ENCODE measurements at places on chromosomes 2 and 18.

DNA sequence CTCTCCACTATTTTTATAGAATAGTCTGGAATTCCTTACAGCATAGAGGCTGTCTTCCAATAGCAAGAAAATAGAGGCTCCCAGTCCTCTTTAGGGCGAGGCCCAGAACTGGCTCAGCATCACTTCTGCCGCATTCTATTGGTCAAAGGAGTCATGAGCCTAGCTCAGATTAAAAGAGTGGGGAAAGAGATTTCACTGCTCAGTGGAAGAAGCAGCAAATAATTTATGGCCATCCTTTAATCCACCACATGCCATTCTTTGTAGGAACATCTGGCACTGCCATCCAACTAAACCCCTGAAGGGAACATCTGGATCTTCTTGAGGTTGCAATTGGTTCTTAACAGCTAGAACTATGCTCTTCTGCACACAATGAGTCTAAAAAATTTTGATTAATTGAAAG, 43.4 kb upstream of the NEUROD1 start:
- no peak for DNase-seq

GRCh38 chr2:85740193-85740592, 13.6 kb upstream of the ATOH8 start:
- DNase-seq: no peak

GRCh38 chr18:78871618-78872017, 108.0 kb upstream of the SALL3 start:
- DNase-seq: no peak

- DNase-seq: peak; percentile 81
Observed at GRCh38 chr2:65367524-65367923, 64.9 kb downstream of the SPRED2 start.

GRCh38 chr2:215756346-215756730, 257.0 kb downstream of the MREG start:
- no peak for DNase-seq

GRCh38 chr2:42010743-42011298, 37.0 kb upstream of the PKDCC start:
- no peak for DNase-seq

- peak; percentile 19 for DNase-seq
Observed at GRCh38 chr2:187215532-187216240, 232.4 kb downstream of the CALCRL start.

DNA sequence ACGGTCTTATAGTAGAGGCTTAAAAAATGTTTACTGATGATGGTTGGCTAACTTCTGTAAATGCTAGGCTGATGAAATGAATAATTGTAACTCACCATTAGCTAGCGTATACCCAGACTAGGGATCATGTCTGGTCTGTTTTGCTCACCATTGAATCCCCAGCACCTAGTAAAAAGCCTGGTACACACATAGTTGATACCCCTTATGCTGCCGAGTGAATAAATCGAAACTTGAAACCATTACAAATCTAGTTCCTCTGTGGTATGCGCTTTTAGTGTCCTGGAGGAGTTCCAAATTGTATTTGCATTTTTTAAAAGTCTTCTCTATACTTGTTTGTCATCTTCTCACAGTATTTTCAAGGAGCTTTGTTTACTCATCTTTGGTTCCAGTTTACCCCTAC, 1.3 kb downstream of the TAF1B start:
- peak; percentile 40 for DNase-seq

GRCh38 chr2:232228971-232229894, 149.3 kb upstream of the ALPP start:
- no peak for DNase-seq

DNA sequence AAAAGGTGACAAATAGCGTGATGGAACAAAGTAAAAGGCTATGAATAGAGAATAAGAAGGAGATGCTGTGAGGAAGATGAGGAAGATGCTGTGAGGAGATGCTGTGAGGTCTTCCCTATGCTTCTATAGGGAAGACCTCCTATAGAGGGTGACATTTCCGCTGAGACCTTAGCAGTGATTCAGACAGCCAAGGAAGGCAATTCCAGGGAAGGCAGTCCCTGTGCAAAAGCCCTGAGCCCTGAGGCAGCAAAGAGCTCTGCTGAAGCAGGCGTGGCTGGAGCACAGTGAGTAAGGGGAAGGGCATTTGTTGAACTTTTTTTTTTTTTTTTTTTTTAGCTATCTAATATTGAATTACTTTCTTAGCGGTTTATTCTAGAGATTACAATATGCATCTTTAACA, 142.7 kb upstream of the FOSL2 start:
- peak; percentile 31 for DNase-seq

DNA sequence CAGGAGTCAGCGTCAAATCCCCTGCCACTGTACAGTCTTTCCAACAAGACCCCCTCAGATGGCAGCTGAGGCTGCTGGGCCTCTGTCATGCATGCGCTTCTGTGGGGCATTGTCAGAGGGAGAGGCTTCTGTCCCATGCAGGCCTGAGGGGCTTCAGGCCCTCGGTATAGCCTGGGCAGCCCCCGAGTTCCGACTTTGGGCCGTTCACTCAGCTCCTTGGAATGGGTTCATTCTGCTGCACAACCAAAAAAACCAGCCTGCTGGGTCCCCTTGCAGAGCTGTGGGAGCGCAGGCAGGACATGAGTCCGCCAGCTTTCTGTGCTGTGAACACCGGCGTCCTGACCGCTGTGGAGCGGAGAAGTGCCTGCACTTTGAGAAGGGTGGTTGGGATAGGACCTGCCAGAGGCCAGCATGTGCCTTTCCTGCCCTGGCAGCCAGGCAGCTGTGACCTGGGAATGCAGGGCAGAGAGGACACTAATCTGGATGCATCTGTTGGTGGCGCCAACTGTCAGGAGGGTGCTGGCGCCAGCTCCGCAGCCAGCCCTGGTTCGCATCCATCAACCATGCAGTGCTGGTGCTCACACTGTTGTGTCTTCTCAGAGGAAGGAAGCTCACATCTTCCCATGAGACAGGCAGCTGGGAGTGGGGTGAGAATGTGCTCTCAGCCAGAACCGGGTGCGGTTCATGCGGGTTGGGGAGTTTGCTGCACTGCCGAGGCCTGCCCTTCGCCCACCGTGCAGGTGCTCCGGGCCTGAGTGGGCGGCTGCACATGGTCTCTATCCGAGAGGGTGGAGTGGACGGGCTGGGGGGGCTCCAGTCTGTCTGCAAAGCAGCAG, 14.3 kb downstream of the ARHGEF4 start:
- DNase-seq: no peak

DNA sequence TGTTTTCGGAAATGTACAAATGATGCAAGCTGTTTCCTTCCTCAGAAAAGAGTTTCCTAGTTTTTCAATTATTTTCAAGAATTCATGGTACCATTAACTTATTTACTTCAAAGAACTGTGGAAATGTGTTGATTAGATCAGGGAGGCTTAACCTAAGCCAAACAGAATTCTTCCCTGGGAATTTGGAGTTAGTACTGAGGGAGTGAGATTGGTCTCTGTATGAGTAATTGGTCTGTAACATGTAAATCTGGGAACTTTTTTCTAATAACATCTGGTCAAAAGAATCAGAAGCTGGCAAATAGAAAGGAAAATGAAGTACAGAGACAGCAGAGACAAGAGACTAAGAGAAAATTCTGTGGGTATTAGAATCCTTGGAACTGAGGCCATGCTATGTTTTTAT, 145.8 kb downstream of the BABAM2 start:
- DNase-seq: no peak

- DNase-seq: no peak
Observed at GRCh38 chr2:49122107-49122506, 32.2 kb downstream of the FSHR start.

GRCh38 chr2:23664066-23664788, 262.7 kb downstream of the ATAD2B start:
- DNase-seq: no peak

GRCh38 chr2:207243601-207244000, 77.9 kb upstream of the KLF7 start:
- no peak for DNase-seq

DNA sequence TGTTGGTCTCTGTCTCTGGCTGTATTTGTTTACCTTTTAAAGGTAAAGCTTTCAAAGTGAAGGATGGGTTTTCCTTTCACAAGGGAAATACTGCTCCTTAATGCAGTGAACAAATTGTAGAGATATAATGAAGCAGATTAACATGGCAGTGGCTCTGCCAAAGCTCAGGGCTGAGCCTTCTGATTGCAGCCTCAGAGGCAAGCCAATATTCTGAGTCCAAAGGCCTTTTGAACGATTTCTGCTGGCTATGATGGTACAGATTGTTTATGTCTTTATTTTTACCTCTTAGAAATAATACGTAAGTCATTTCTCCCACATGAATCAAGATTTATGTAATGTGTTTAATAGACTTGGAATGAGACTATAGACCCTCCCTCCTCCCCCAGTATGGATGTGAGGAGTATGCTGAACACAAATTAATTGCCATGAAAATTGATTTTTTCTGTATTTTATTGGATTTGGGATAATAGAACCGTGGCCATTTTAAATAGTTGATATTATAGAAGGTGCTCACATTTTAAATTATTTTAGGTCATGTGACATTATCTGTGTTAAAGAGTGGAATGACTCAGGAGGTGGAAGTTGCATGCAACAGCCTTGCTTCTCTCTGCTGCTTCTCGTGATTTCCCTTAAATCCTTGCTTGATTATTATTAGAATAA, 772 bp downstream of the SCN2A start:
- DNase-seq: no peak

- DNase-seq: no peak
Observed at GRCh38 chr2:134778372-134778771, 59.6 kb upstream of the TMEM163 start.

DNA sequence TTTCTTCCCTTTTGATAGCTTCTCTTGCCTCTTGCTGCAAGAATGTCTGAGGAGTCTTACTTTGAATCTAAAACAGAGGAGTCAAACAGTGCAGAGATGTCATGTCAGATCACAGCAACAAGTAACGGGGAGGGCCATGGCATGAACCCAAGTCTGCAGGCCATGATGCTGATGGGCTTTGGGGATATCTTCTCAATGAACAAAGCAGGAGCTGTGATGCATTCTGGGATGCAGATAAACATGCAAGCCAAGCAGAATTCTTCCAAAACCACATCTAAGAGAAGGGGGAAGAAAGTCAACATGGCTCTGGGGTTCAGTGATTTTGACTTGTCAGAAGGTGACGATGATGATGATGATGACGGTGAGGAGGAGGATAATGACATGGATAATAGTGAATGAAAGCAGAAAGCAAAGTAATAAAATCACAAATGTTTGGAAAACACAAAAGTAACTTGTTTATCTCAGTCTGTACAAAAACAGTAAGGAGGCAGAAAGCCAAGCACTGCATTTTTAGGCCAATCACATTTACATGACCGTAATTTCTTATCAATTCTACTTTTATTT, 133.5 kb upstream of the CDCA7 start:
- DNase-seq: peak; percentile 17

GRCh38 chr2:180017784-180018183, 10.7 kb upstream of the CWC22 start:
- DNase-seq: no peak

- no peak for DNase-seq
Observed at GRCh38 chr2:32403782-32404181, 47.0 kb downstream of the BIRC6 start.

- DNase-seq: peak; percentile 93
Observed at GRCh38 chr2:217326238-217327022, 466.6 kb upstream of the TNP1 start.

DNA sequence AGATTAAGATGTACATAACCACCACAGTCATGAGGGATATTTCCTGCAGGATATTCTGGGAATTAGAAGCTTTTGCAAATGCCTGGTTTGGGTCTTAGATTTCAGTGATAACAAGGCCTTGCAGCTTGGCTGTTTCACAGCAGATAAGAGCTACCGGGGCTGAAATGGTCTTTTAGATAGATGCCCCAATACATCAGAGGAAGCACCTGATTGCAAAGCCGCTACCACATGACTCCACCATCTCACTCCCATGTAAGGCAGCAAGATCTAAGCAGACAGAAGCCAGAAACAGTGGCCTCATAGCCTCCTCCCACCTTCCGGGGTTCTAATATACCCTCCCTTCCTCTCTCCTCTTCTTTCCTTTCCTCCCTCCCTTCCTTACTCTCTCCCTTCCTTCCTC, 31.1 kb upstream of the EPG5 start:
- no peak for DNase-seq

DNA sequence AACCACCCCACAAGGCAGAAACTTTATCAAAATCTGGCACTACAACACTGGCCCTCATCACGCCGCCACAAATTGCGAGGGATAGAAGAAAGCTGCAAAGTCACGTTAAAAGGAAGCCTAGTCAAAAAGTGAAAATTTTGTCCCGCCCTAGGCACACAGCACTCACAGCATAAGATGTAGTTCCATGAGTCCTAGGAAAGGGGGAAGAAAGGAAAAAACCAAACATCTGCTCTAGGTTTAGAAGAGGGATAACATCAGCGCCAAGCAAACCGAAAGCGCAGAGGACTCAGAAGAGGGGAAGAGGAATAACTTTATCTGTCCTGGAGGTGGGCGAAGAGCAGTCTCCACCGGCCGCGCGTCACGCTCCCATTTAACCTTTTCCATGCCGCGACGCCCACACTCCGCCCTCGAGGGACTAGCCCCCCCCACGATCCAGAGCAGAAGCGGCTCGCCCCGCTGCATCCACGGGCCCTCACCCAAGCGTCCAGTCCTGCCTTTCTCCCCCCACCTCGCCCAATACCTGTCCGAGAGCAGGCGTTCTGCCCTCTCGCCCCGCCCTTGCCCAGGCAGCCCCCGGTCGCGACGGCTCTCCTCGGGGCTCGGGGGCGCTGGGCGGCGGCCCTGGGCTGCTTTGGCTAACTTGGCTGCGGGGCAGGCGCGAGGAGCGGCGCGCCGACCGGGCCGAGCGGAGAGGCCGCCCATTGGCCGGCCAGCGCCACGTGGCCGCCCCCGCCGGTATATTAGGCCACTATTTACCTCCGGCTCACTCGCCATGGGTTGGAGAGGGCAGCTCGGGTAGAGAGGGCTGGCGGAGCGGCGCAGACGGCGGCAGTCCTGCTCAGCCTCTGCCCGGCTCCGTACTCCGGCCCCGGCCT, at the start of gene HOXD1:
Gene HOXD1, plus strand, starts transcription at position 770 of the 875 bp plus-strand sequence. CDS start 134 bp downstream, outside the sequence.
- peak; percentile 52 for DNase-seq

GRCh38 chr2:202965810-202966460, 48.7 kb upstream of the NBEAL1 start:
- peak; percentile 78 for DNase-seq

- no peak for DNase-seq
Observed at GRCh38 chr2:64914735-64915509, 74.3 kb upstream of the SLC1A4 start.

- peak; percentile 92 for DNase-seq
Observed at GRCh38 chr2:231709981-231710798, 1.9 kb downstream of the PTMA start.

DNA sequence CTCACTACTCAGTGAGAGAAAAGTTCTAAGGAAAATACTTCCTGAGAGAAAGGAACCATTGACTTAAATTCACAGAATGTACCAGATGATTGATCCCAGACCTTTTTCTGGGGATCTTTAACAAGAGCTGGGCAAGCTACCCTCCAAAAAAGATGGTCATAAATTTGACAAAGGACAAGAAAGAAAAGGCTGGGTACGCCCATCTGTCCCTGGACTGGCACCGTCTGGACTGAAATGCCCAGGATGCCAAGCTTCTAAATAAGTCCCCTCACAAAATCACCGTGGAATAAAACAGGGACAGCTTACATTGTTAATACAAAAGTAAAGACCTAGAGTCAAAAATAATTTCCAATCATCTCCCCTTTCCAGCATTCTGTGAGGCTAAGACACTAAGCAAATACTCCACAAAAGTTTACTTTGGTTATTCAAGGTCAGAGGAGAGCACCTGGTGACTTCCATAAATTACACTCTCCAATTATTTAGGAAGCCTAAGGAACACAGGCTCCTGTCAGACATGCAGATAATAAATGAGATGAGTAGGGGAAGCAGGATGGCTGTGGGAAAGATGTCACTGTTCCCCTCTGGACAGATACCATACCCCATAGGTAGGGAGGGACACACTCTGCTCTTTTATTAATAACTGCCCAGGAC, 69.9 kb downstream of the UXS1 start:
- no peak for DNase-seq

- no peak for DNase-seq
Observed at GRCh38 chr2:72153026-72153791, 5.5 kb upstream of the CYP26B1 start.
